ENCODE measurements at places on chromosomes 12 and 14.

DNA sequence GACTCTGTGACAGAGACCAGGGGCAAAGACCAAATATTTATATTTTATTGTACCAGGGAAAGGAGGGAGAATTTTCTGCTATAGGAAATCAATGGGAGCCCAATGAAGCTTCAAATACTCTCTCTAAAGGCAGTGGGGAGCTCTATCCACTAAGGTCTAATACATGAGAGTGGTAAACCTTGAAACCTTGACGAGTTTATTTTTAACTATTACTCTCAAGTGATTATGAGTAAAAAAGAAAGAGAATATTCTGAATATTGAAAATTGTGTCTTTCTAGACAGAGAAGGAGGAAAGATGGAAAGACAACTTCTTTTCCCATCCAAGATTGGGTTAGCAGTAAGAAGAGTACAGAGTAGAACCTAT, 1722.1 kb upstream of the SEL1L start:
- ATAC-seq, result no peak

GRCh38 chr12:51508285-51508684, 82.7 kb upstream of the SCN8A start:
- no peak for ATAC-seq

DNA sequence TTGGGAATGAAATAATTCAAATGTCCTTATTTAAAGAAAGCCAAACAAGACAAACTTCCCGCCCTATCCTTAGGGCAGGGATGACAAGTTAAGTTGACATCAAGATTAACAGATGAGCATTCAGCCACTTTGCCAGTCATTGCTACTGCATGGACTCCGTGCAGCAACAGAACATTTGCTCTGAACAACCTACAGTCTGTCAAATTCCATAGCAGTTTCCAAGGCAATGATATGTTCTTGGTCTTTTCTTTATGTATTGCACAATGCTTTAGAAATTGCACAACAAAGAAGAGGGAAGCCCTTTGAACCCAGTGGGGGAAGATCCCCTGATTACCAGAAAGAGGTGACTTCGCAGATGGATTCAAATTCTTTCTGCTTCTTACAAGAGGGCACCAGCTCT, 269.8 kb downstream of the BCAT1 start:
- ATAC-seq, result no peak

GRCh38 chr12:130371296-130371695, 33.6 kb downstream of the PIWIL1 start:
- ATAC-seq, result no peak
